NCI-H774 (cell line): ENCODE measurements at places on chromosomes 12 and 14.

DNA sequence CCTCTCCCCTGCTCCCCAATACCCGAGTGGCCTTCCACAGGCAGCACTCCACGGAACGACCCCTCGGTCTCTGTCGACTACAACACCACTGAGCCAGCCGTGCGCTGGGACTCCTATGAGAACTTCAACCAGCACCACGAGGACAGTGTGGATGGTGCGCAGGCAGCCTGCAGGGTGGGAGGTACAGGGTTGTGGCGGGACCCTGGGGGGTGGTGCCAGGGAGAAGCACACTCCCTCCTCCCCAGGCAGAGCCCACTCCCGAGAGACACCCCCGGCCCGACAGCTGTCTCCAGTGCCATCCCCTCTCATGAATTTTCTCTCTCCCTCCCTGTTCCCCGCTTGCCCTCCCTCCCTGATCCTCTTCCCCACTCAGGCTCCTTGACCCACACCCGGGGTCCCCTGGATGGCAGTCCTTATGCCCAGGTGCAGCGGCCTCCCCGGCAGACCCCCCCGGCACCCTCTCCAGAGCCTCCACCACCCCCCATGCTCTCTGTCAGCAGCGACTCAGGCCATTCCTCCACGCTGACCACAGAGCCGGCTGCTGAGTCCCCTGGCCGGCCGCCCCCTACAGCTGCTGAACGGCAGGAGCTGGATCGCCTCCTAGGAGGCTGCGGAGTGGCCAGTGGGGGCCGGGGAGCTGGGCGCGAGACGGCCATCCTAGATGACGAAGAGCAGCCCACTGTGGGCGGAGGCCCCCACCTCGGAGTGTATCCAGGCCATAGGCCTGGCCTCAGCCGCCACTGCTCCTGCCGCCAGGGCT, 9.0 kb downstream of the TNS2 start:
- no peak for DNase-seq

GRCh38 chr12:99137124-99137855, 492.2 kb downstream of the APAF1 start:
- DNase-seq: no peak

- no peak for DNase-seq
Observed at GRCh38 chr12:92650228-92650822, 52.5 kb upstream of the PLEKHG7 start.

- no peak for DNase-seq
Observed at GRCh38 chr14:102288139-102288538, 16.8 kb downstream of the MOK start.

DNA sequence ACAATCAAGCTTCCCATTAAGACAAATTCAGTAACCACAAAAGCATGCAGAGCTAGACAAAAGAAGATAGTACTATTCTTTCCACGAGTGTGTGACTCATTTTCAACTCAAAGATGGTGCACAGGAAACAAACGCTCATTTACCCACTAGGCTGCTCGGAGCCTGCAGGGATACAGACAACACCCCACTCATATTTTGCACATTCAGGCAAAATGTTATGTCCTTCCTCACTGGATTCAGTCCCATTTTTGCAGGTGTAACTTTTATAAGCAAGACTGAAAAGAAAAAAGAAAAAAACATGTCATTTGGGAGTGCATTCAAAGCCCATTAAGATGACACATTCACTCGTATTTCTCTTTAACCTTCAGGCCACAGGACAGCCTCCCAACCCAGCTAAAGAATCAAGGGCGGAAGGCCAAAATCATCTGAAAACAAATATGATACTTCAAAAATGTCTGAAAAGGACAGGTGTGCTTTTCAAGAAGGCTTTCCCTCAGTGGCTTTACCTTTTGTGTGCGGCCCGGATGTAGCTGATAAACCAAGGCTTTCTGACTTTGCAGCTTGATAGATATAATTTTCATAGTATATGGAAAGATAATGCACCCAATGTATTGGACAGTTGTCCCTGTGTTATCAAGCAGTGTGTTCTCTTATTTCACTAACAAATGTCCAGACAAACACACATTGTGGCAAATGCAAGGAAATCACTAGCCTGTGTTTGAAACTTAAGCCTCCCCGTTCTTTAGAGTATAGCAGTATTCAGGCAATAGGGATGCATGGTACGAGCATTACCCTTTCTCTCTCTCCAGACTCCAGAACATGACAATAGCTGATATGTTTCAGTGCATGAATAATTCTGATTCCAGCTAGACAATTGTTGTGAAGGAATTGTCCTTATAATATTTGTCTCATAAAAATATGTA, 147.8 kb upstream of the KRR1 start:
- DNase-seq: no peak

DNA sequence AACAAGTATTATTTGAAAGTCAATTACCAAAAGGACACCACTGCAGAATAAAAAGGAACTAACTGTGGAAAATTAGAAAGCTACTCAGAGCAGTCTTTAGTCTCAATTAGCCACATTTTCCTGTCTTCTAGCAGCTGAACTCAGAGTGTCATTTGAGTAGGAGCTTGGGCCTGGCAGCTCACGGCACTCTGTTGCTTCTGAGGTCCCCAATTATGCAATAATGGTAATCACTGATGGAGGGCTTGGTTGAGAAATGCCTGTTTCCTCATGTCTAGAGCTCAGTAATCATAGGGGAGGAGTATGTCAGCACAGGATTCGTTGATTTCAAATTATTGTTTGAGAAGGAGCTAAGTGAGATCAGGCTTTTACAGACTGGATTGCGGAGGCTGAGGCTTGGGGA, 108.6 kb downstream of the VRK1 start:
- DNase-seq: no peak

GRCh38 chr12:13028825-13029570, 15.2 kb upstream of the FAM234B start:
- DNase-seq: no peak

GRCh38 chr12:114254998-114255397, 150.9 kb downstream of the TBX5 start:
- DNase-seq: no peak

DNA sequence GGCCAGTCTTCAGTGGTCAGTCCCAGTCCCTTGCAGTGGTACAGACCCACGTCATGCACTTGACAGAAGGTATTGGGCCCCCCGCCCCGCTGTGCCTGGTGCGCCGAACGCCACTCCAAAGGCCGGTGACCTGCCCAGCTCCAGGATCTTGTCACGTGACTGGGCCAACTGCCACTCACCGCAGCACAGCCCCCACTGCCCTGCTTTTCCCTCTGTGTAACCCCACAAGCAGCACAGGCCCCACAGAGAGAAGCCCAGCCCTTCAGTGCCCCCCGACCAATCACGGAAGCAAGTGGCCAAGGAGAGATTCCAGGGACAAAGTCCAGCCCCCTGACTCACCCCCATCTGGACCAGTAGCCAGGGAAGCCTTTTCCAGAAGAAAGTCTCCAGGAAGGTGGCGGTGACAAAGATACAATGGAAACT, 498 bp downstream of the GPR132 start:
- no peak for DNase-seq

DNA sequence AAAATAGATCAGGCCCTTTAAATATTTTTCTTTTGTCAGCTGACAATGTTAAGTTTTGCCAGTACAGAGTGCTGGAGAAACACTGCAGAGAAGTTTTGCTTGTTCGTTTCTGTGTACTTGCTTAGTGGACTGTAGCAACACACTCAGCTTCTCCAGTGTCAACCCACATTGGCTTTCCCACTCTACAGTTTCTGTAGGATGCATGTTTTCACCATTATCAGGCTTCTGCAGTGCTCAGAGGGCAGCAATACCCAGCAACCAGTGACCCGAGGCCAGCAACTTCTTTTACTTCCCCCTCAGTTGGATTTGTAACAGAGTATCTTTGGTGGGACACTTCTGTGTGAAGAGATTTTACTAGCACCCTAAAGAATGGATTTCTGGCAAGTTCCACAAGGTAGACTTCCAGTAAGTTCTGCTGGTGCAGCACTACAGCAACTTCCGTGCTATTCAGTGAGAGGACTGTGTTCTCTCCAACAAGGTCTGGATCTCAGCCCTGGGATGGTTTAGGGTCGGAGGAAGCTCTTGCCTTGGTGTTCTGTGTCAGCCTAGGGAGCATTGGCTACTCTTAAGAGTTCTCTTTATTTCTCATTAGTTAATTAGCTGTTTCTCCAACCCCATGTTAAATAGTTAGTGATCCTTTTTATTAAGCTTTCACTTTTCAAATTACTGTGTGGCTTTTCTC, 70.4 kb downstream of the FUT8 start:
- no peak for DNase-seq

DNA sequence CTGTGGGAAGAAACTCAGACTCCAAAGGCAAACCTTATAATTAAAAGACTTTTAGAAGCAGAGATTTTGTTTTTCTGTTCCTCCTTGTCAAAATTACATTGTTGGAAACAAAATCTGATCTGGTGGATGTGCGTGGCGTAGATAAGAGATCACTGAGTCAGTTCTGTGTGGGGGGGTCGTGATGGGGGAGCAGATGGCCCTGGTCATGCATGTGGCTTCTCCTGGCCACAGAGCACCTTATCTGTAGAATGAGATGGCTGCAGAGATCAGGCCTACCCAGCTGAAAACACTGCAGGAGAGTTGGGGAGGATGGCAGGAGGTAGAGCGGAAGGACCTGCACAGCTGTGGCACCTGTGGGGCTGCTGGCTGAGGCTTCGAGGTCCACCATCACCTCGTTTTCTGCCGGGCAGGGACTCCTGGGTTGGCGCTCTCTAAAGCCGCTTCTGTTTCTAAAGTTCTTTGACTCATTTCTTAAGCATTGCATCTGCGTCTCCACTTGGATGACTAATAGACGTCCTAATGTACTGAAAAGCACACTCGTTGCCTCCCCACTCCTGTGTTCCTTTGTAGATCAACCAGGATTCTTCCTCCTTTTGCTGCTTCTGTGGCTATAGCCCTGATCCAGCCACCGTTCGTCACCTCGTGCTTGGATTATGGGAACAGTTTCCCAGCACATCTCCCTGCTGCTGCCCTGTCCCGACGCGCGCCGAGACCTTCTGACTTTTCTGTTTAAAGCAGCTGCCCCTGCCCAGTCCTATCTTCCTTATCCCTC, 93.4 kb downstream of the TSPAN9 start:
- no peak for DNase-seq

- no peak for DNase-seq
Observed at GRCh38 chr12:5220099-5220498, 176.4 kb downstream of the KCNA5 start.

GRCh38 chr12:52850681-52851080, 1.9 kb upstream of the KRT78 start:
- DNase-seq: no peak

GRCh38 chr12:121628536-121628935, 2.2 kb downstream of the ORAI1 start:
- DNase-seq: no peak

DNA sequence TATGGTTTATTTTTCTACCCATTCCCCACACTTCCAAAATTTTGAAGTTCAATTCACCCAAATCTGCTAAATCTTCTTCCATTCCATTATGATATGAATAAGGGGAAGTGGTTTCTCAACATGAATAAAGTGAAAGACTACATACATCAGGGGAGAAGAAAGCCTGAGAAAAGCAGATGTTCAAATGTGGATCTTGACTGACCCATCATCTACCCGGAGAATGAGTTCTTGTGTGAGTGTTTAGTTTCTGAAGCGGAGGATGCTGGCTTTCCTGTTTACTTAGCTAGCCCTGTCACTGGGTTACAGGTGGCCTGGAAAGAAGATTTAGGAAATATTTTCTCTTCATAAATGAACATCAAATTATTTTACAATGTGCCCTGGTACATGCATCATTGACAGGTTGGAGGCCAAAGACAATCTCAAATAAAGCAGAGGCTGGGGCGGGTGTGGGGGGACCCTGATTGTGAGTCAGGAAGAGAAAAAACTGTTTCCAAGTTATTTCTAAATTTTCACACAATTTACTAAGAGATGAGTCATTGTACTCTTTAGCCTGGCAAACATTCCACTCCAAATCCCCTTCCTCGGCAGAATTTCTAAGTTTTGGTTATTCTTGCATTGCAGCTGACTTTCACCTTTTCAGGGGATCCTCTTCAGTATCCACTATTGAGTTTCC, 135.6 kb downstream of the SLC25A21 start:
- DNase-seq: no peak

- no peak for DNase-seq
Observed at GRCh38 chr14:38384741-38385140, 128.8 kb upstream of the CLEC14A start.

GRCh38 chr12:6376079-6376869, 911 bp upstream of the SCNN1A start:
- no peak for DNase-seq

- no peak for DNase-seq
Observed at GRCh38 chr12:46494424-46494823, 121.9 kb upstream of the SLC38A2 start.

DNA sequence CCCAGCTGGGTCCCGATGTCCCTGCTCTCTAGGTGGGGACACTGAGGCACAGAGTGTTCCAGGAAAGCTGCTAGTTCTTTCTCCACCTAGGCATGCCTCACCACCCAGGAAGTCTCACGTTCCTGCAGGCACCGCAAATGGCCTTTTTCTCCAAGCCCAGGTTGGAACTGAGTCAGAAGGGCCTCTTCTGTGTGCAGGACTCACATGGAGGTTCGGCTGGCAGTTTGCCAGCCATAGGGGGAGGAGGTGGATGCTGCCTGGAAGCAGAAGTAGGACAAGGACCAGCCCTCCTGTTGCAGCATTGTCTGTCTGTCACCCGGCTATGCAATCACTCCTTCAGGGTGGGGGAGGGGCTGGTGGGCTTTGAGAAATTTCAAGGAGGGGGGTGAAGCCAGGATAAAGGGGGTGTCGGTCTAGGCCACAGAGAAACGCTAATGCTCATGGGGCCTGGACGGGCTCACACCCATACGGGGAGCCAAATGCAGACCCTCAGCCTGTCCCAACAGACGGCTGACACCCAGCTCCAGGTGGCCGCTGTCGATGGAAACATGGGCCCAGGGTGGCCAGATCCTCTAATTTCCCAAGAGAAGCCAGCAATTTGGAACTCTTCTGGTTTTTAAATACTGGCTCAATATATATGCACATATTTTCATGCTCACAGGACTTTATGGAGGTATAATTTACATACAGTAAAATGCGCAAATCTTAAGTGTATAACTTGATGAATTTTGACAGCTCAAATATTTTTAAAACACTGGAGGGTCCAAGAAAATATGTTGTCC, 120.5 kb downstream of the PHETA1 start:
- DNase-seq: no peak

DNA sequence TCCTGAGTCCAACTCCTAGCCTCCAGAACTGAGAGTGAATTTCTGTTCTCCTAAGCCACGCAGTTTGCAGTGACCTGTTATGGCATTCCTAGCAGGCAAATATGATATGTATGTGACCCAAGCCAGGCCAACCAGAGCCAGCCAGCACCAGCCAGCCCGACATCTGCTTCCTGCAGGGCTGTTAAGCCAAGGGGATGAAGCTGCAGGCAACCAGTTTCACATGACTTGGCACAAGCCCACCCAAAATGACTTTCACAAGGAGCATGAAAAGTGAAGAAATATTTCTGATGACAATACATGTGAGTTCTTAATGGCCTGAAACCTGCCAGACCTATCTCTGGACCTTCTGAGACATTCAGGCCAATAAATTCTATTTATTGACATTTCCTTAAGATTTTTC, 68.1 kb downstream of the ITPK1 start:
- no peak for DNase-seq

DNA sequence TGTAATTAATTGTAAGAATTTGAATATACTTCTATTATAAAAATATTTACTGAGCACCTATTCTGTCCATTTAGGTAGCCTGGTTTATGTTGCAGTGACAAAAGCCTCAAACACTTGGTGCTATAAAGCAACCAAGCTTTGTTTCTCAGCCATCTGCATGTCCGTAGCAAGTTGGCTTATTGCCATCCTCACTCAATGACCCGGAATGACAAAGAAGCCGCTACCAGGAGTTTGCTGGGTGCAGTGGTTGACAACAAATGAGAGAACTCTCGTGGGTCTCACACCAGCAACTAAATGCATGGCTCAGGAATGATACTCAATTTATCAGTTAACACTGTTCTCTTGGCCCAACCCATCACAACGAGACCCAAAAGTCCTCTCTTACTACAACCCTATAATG, 553.1 kb downstream of the DIO2 start:
- DNase-seq: no peak
